ENCODE measurements at places on chromosomes 5 and 9. TPM values are rescaled to one million over a fixed set of nuclear protein-coding genes. Genes with fewer than 3 reads are reported as not detected.

- DNase-seq = peak; percentile 79
Measured at GRCh38 chr9:70420441-70421271, 6.2 kb upstream of the KLF9 start.

- no peak for DNase-seq
Measured at GRCh38 chr9:73845954-73846690, 651.0 kb upstream of the RORB start.

GRCh38 chr5:157914151-157914788 is 55.3 kb upstream of the CLINT1 start:
- DNase-seq = no peak

GRCh38 chr9:23682352-23682751 is 143.7 kb downstream of the ELAVL2 start:
- DNase-seq = no peak

- DNase-seq = peak; percentile 31
Measured at GRCh38 chr9:95055334-95055850, 262.1 kb downstream of the FANCC start.

Gene FBP2
- total RNA-seq = not detected
